GM12878 (cell line): ENCODE measurements at places on chromosomes 11 and 22. TPM values are rescaled to one million over a fixed set of nuclear protein-coding genes. Genes with fewer than 3 reads are reported as not detected.

DNA sequence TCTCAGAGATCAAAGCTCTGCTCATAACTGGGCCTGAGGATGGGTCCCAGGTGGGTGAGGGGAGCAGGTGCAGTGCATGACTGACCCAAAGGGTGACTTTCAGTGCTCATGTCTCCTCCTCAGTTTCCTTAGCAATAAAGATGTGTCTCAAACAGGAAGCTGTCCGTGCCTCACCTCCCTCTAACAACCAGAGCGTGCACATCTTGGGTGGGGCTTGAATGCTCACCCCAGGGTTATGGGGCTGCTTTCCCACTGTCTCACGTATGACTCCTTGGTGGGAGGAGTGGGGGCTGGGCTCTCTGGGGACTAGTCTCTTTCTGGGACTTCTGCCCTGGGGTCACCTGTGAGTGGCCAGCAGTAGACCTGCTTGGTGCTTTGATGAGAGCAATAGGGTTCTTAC, 53.9 kb upstream of the PHOX2A start:
- H3K27ac ChIP-seq = no peak overlapping the region
- H3K4me1 ChIP-seq = no peaks in the 10 kb centered on the region
- DNase-seq = no peak
- H3K36me3 ChIP-seq = peaks cover 13% of the 10 kb centered on the region
- no peak overlapping the region for H3K4me3 ChIP-seq
- H3K27me3 ChIP-seq = no peaks in the 10 kb centered on the region

DNA sequence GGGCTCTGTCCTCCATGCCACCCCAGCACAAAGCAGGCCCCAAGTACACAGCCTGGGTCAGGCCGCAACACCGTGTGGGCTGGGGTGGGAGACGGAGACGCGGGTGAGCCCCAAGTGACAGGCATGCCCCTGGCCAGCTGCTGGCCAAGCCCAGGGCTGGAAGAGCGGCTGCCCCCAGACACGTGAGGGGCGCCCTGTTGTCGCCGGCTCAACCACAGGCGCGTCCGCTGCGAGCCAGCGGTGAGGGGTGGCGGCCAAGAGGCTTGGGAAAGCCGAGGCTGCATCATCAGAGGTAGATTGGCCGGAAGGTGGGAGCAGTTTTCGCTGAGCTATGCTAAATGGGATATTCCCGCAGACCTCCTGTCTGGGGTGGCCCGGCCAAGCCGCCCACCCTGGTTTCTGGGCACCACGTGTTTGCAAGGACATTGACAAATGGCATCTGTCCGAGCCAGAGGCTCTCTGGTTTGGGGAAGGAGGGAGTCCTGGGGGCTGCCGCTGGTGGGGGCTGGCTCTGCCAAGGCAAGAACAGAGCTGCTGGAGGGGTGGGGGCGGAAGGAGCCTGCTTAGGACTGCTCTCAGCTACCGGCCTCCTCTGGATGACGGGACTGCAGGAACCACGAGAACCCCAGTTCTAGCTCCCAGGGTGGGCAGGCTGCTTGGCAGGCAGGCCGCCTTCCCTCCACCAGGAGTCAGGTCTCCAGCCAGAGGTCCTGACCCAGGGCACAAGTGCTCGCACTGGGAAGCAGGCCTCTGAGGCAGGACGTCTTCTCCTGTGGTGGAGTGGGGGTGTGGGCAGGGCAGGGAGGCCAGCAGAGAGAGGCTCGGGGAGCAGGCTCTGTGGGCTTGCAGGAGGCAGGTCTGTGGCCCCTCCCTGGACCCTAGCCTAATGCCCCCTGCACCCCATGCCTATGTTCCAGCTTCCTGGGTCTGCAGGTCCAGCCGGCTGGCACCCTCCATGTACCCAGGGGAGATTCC, 552 bp downstream of the PRR33 start:
- no peaks in the 10 kb centered on the region for H3K4me1 ChIP-seq
- H3K27me3 ChIP-seq = no peaks in the 10 kb centered on the region
- DNase-seq = no peak

GRCh38 chr11:96865020-96865419, 475.2 kb downstream of the JRKL start:
- H3K36me3 ChIP-seq = no peaks in the 10 kb centered on the region
- no peak overlapping the region for H3K4me3 ChIP-seq
- H3K4me1 ChIP-seq = no peaks in the 10 kb centered on the region
- no peak for DNase-seq
- no peaks in the 10 kb centered on the region for H3K27me3 ChIP-seq
- no peak overlapping the region for H3K27ac ChIP-seq

DNA sequence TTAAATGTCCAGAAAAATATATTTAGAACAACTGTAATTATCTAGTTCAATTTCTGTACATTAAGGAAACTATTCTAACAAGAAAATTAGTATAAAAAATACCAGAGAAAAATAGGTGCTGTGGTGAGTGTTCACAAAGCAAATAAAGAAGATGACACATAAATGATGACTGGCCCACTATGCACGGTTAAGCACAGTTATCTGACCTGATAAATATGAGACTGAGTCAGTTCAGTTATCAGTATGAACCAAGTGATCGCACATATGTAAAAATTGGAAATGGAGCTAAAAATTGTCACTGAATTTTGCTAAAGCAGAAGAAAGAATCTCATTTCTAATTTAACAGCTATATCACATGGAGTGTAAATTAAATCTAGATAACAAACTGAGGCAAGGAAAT, 18.8 kb upstream of the MAML2 start:
- peaks cover 2% of the 10 kb centered on the region; the same call in 1 of the 2 replicates for H3K36me3 ChIP-seq
- no peak for DNase-seq
- no peak overlapping the region for H3K27ac ChIP-seq
- H3K4me3 ChIP-seq = no peak overlapping the region
- no peaks in the 10 kb centered on the region for H3K4me1 ChIP-seq
- no peaks in the 10 kb centered on the region for H3K27me3 ChIP-seq

GRCh38 chr11:94089341-94089740, 39.3 kb upstream of the PANX1 start:
- no peaks in the 10 kb centered on the region for H3K36me3 ChIP-seq
- no peaks in the 10 kb centered on the region for H3K4me1 ChIP-seq
- DNase-seq = no peak
- no peak overlapping the region for H3K4me3 ChIP-seq
- H3K27ac ChIP-seq = no peak overlapping the region
- no peaks in the 10 kb centered on the region; the same call in 1 of the 2 replicates for H3K27me3 ChIP-seq

DNA sequence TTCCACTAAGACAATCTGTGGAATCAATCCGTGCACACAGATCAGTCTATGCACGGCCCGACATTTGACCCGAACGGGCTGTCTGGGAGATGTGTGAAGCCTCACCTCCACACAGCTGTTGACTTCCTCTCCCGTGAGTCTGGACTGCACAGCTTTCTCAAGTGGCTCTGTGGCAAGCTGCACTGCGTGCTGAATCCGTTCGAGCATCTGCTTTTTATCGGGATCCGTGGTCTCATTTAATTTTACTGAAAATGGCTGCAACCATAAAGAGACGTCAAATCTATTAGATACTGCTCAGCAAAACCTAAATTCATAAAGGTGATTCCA, 19.3 kb downstream of the CARS1 start:
- H3K4me1 ChIP-seq = peaks cover 29% of the 10 kb centered on the region
- DNase-seq = no peak
- H3K4me3 ChIP-seq = no peak overlapping the region
- H3K27me3 ChIP-seq = no peaks in the 10 kb centered on the region

DNA sequence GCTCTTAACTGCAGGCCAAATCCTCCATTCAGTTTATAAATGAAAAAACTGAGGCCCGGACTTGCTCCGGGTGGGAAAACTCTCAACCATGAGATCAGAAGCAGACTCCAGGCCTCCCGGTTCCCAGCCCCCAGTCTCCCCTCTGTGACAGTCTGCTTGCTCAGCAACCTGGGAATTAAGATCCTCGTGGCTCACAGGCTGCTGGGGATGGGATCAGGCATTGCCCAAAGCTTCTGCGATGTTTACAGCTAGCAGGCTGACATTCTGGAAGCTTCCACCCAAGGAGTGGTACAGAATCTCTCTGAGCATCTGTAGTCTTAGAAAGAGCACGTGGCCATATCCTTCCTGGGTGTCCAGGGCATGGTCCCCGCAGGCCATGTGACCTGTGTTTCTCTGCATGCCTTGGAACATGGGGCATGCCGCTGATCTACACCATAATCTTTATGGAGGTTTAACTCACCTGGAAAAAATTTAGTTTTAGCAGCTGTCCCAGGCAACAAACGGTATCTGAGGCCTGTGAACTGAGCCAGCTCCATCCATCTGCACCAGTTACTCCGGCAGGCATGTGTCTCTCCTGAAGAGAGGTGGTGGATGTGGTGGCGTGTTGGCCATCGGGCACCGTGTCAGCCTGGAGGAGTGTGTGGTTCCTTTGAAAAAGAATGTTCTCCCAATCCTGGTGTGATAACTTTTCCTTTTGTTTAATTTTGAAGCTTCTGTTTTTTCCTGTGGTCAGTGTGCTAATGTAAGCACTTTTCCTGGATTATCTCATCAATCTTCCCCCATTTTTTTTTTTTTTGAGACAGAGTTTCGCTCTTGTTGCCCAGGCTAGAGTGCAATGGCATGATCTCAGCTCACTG, 7.9 kb downstream of the FBLN1 start:
- H3K4me1 ChIP-seq = no peaks in the 10 kb centered on the region
- H3K27me3 ChIP-seq = no peaks in the 10 kb centered on the region
- no peaks in the 10 kb centered on the region for H3K36me3 ChIP-seq
- no peak overlapping the region for H3K27ac ChIP-seq
- H3K4me3 ChIP-seq = no peak overlapping the region

DNA sequence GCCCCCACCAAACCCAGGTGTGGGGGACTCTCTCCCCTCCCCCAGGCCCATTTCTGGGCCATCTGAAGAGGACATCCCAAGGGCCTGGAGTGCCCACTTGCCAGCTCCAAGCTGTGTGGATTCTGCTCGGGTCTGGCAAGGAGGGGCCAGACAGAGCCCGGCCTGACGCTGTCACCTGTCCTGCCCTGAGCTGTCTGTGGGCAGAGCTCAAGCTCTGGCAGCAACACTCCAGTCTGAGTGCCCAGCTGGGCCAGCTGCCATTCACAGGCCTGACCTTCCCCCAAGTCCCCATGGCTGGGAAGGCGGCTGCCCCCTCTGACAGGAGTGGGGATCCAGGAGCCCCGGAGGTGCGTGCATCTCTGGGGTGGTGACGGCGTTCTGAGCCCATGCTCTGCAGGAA, 6.2 kb upstream of the PIM3 start:
- no peaks in the 10 kb centered on the region for H3K27me3 ChIP-seq
- no peak for DNase-seq
- peaks cover 3% of the 10 kb centered on the region for H3K4me1 ChIP-seq
- H3K27ac ChIP-seq = no peak overlapping the region
- H3K36me3 ChIP-seq = no peaks in the 10 kb centered on the region
- H3K4me3 ChIP-seq = no peak overlapping the region

- no peak overlapping the region for H3K4me3 ChIP-seq
- H3K4me1 ChIP-seq = no peaks in the 10 kb centered on the region
- H3K27me3 ChIP-seq = peaks cover 5% of the 10 kb centered on the region
- no peak for DNase-seq
- no peak overlapping the region for H3K27ac ChIP-seq
Measured at GRCh38 chr22:24928322-24928721, 18.2 kb downstream of the LHFPL7 start.

GRCh38 chr11:106493751-106494150, 416.3 kb downstream of the AASDHPPT start:
- no peaks in the 10 kb centered on the region for H3K4me1 ChIP-seq
- DNase-seq = no peak
- no peak overlapping the region for H3K4me3 ChIP-seq
- H3K27ac ChIP-seq = no peak overlapping the region

DNA sequence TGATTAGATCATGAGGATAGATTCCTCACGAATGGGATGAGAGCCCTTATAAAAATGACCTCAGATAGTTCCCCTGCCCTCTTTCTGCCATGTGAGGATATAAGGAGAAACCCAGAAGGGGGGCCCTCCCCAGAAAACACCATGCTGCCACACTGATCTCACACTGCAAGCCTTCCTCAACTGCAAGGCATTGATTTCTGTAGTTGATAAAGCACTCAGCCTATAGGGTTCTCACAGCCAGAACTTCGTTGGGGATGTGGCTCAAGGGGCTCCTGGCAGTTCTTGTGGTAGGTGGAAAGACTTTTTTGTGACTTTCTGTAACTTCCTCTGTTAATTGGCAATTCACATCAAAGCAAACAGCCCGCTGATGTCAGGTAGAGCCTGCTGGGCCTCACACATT, 108.9 kb downstream of the CD44 start:
- no peaks in the 10 kb centered on the region for H3K36me3 ChIP-seq
- no peak for DNase-seq
- no peak overlapping the region for H3K4me3 ChIP-seq
- H3K27ac ChIP-seq = no peak overlapping the region
- H3K27me3 ChIP-seq = no peaks in the 10 kb centered on the region

- H3K27ac ChIP-seq = no peak overlapping the region
- no peak overlapping the region for H3K4me3 ChIP-seq
- no peak for DNase-seq
Measured at GRCh38 chr11:59770319-59770718, 15.1 kb downstream of the STX3 start.

DNA sequence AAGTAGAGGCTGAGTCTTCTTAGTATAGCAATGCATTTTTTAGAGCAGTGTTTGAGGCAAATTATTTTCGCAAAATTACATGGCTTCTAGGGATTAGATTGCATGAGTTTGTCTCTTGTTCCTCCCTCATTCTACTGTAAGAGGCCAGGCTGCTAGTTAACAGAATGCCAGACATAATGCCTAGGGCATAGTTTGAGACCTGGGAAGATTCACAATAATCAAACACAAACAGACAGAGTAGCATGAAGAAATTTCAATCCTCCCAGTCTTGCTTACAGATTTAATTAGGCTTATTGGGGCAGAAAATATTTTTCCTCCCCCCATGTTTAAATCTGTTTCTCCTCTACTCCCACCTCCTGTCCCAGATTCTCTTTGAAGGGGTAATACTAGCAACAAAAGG, 48.3 kb downstream of the ARHGEF12 start:
- DNase-seq = no peak
- no peak overlapping the region for H3K27ac ChIP-seq
- H3K27me3 ChIP-seq = no peaks in the 10 kb centered on the region
- no peaks in the 10 kb centered on the region for H3K4me1 ChIP-seq

- DNase-seq = no peak
- H3K4me1 ChIP-seq = peaks cover 53% of the 10 kb centered on the region
- no peaks in the 10 kb centered on the region for H3K27me3 ChIP-seq
- no peak overlapping the region for H3K4me3 ChIP-seq
- no peaks in the 10 kb centered on the region for H3K36me3 ChIP-seq
Measured at GRCh38 chr22:20242393-20243175, 25.5 kb downstream of the RTN4R start.

- no peak overlapping the region for H3K27ac ChIP-seq
- H3K4me3 ChIP-seq = no peak overlapping the region
- H3K27me3 ChIP-seq = no peaks in the 10 kb centered on the region
- no peaks in the 10 kb centered on the region for H3K4me1 ChIP-seq
- peaks cover 7% of the 10 kb centered on the region for H3K36me3 ChIP-seq
Measured at GRCh38 chr11:20397281-20397680, 9.8 kb downstream of the PRMT3 start.

Gene ART1
- not detected in 2 replicates for total RNA-seq

Gene IGSF9B
- 0.05 and 0.51 TPM in 2 replicates for total RNA-seq

Gene JHY
- total RNA-seq = 4.4 and 5.1 TPM in 2 replicates

Gene FAM180B
- not detected in 2 replicates for total RNA-seq

Gene OR4D5
- not detected in 2 replicates for total RNA-seq

Gene FLRT1
- total RNA-seq = not detected in 2 replicates

Gene PPP1R14B
- 264 and 283 TPM in 2 replicates for total RNA-seq

Gene TRIM48
- total RNA-seq = not detected in 2 replicates

Gene CDC45
- total RNA-seq = 45.4 and 49.3 TPM in 2 replicates

Gene TCF20
- 52.9 and 56.9 TPM in 2 replicates for total RNA-seq

Gene CDKN1C
- 0.19 and 0.21 TPM in 2 replicates for total RNA-seq

Gene KDM4E
- total RNA-seq = not detected in 2 replicates

Gene OR2AT4
- not detected in 2 replicates for total RNA-seq

Gene BEST1
- total RNA-seq = 0.08 and 0.13 TPM in 2 replicates

Gene USP2
- 0.13 TPM in 1 of 2 replicates, not detected in the other for total RNA-seq
